ENCODE measurements at places on chromosomes 7 and 10. TPM values are rescaled to one million over a fixed set of nuclear protein-coding genes. Genes with fewer than 3 reads are reported as not detected.

The MYOZ1 gene
- not detected for total RNA-seq

DNA sequence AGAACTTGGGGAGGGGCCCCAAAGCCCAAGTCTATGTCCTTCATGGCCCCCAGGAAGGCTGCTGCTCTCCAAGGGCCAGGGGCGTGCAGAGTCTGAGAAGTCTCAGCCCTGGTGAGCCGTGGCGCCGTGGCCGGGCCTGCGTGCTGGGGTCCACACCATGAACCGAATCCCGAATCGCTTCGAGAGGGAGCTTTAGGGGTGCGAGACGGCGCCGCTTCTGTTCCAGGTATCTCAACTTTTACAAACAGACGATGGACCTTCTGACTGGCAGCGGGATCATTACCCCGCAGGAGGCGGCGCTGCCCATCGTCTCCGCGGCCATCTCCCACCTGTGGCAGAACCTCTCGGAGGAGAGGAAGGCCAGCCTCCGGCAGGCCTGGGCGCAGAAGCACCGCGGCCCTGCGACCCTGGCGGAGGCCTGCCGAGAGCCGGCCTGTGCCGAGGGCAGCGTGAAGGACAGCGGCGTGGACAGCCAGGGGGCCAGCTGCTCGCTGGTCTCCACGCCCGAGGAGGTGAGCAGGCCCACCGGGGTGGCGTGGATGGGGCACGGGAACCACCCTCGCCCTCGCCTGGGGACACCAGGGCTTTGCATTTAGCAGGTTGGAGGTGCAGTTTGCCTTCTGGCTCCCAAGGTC, 12.7 kb downstream of the STRA8 start:
- DNase-seq = no peak
- no peak overlapping the region for H3K27ac ChIP-seq
- H3K4me3 ChIP-seq = no peak overlapping the region
- H3K36me3 ChIP-seq = no peaks in the 10 kb centered on the region
- no peaks in the 10 kb centered on the region for H3K4me1 ChIP-seq

The MAGI2 gene
- 0.17 TPM for total RNA-seq

DNA sequence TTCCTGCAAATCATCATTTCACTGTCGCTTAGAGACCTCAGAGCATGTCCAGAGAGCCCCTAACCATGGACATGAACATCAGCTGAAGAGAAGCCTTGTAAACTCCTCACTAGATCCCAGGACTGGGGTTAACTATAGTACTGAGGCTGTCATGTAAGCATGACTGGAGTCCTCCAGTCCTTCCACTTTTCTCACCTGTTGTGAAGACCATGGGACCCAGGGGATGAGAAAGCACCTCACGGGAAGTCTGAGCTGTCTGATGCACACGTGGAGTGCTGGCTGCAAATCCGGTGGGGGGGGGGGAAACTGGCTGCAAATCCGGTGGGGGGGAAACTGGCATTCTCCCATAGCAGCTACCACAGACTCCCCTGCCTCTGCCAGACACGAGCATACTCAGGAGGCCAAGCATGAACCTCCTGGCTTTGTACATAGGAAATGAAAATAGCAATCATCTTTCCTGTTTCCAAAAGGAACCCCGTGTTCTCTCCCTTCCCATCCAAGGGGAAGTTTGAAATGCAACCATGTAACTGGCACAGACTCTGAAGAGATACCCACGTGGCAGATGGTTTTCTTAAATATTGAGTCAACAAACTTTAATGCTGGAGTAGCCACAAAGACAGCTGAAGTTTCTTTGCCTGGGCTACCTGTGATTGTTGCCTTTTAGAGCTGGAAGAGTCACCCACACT, 261.4 kb downstream of the ZMYND11 start:
- H3K4me3 ChIP-seq = no peak overlapping the region
- no peaks in the 10 kb centered on the region for H3K4me1 ChIP-seq
- no peaks in the 10 kb centered on the region for H3K36me3 ChIP-seq
- H3K27ac ChIP-seq = no peak overlapping the region
- H3K27me3 ChIP-seq = peaks cover 2% of the 10 kb centered on the region
- DNase-seq = no peak

DNA sequence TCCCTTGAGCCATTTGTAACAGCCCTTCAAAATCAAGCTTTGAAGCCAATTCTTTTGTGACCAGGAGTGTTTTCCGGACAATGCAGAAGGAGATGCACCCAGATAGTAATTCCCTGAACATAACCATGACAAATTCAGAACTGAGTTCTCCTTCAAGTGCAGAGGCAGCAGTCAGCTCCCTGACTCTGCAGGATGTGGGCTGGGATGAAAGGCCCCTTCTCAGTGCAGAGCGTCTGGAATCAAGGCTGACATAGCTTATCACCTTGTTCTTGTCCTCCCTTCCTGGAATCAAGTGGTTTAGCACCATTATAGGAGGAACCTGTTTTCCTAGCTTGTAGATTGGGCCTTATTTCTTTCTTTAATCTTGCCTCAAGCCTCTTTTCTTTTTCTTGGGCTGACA, 143.4 kb downstream of the SORCS3 start:
- H3K4me3 ChIP-seq = no peak overlapping the region
- H3K4me1 ChIP-seq = no peaks in the 10 kb centered on the region
- H3K36me3 ChIP-seq = no peaks in the 10 kb centered on the region
- DNase-seq = no peak
- no peaks in the 10 kb centered on the region for H3K27me3 ChIP-seq

DNA sequence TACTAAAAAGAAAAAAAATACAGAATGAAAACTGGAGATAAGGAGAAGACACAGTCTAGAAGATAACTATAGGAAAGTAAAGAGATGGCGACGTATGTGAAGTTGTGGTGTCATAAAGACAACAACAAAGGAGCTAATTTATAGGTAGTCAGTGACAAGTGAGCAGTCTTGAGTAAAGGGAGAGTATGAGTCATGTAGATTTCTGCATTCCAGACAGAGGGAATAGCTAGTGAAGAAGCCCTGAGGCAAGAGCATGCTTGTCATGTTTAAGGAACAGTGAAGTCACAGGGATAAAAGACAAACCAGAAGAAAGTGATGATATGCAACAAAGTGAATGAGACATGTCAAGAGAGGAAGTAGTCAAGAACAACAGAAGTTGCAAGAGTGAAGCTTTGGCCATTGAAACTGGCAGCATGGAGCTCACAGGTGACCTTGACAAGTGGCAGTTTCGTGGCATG, 2.3 kb upstream of the MIOS start:
- peaks cover 3% of the 10 kb centered on the region for H3K36me3 ChIP-seq
- no peak overlapping the region for H3K27ac ChIP-seq
- peaks cover 19% of the 10 kb centered on the region for H3K4me1 ChIP-seq

- H3K4me1 ChIP-seq = peaks cover 2% of the 10 kb centered on the region
- H3K36me3 ChIP-seq = no peaks in the 10 kb centered on the region
- no peak overlapping the region for H3K4me3 ChIP-seq
- H3K27ac ChIP-seq = no peak overlapping the region
These were observed 42.7 kb downstream of the CFAP46 start for GRCh38 chr10:132899751-132900065.
